ENCODE measurements at places on chromosomes 12 and 14.
A peak's percentile ranks its signal among the peaks of the same experiment; 100 is the strongest.

DNA sequence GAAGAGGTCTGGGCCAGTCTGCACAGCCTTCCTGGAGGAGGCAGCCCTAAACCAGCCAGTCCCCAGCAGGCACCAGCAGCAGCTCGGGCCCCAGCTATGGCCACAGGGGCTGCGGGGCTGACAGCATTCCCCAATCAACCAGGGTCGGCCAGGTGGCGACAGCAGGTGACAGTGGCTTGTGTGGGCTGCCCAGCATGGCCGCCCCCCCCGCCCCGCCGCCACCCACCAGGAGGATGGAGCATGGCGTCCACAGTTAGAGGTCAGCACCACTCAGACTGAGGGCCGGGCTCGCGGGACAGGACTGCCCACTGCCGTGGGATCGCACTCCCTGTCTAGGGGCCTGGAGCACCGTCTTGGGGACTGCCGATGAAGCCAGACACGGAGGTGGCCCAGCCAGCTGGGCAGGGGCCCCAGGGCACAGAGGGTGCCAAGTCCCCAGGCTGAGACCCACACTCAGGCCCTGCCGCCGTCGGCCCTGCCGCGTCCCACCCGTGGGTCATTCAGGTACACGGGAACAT lies 15.0 kb downstream of the AKT1 start:
- DNase-seq = no peak

DNA sequence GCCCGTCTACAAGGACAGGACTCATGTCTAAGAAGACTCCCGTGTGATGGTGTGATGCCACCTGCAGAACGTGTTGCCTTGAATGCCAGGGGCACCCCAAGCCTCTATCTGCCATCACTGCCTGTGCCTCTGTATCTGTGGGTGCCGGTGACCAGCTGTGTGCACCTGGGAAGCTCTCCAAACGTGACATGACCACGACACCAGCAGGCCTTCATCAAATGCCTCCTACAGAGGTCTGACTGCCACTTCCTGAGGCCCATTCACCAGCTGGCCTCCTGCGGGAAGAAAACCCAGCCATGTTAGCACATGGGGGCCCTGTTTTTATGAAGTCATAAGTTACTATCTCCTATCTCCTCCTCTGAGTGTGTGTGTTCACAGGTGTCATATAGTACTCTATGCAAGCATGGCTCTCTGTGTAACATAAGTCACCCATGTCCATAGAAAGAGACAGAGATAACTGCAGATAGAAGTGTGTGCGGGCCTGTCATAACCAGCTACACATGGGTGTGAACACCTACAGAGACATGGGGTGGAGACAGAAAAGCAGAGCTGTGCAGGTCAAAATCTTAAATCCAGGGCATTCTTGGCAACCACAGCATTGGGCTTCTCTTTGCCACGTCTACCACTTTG lies 18.3 kb upstream of the SERPINA4 start:
- no peak for DNase-seq

- no peak for DNase-seq
Observed at GRCh38 chr14:94560291-94560665, 964 bp upstream of the SERPINA4 start.

GRCh38 chr14:55127460-55127951 lies 1.5 kb upstream of the LGALS3 start:
- peak; percentile 54 for DNase-seq

DNA sequence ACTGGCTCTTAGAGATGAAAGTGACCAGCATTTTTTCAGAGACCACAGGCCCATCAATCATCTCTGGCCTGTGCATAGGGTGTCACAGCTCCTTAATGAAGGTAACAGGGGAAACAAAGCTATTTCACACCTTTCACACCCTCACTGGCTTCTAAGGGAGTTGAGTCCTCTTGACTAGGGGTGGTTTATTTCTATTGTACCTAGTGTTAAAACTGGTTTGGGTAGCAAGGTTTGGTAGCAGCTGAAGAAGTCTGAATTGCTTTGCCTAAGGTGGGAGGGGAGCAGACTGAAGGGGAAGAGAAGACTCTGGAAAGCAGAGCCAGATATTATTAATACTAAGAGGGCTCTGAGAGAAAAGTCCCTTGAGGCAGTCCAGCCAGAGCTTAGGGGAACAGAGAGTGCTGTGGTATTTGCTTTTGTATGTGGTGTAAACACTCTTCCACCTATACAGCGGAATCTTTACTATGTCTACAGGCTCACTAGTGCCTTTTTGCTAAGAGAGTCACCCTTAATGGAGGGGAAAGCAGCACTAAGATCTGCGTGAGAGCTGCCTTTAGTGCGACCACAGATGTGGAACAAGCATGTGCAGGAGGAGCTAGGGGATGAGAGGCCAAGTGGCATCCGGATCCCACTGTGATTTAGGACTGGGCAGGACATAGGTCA lies 95.8 kb downstream of the STXBP6 start:
- no peak for DNase-seq

GRCh38 chr12:114407842-114408411 lies 2.0 kb upstream of the TBX5 start:
- peak; percentile 75 for DNase-seq

- no peak for DNase-seq
Observed at GRCh38 chr14:36226164-36226563, 49.6 kb upstream of the PTCSC3 start.

GRCh38 chr12:39173726-39174125 lies 268.3 kb upstream of the CPNE8 start:
- no peak for DNase-seq

- DNase-seq = no peak
Observed at GRCh38 chr12:9866860-9867269, 2.3 kb downstream of the CLEC2B start.

- no peak for DNase-seq
Observed at GRCh38 chr12:10939163-10939562, at the start of gene TAS2R14. TSS of gene TAS2R14 (minus strand) at chr12:10939263. CDS start at chr12:10939207, 56 bp downstream.
